ENCODE measurements at places on chromosomes 5 and 9.
A peak's percentile ranks its signal among the peaks of the same experiment; 100 is the strongest.

- DNase-seq: no peak
Observed at GRCh38 chr9:114937516-114937915, 7.1 kb upstream of the TNFSF8 start.

GRCh38 chr5:137672001-137672400 lies 63.9 kb downstream of the KLHL3 start:
- DNase-seq: no peak

GRCh38 chr5:131818001-131818724 lies 21.3 kb upstream of the FNIP1 start:
- no peak for DNase-seq

DNA sequence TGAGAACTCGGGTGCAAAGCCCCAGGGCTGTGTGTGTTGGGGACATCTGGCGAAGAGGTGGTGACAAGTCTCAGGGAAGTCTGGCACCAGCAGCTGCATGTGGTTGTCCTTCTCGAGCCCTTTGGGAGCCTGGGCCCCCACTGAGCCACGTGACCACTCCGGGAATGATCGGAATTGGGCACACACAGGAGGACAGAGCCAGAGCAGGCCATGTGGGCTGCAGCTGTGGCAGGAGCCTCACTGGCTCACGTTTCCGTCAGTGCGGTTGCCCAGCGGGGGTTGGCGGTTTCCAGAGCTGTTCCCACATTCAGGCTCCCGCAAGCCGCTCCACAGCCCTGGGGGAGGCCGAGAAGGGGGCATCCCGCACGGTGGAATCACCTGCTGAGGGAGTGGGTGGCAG lies 6.8 kb upstream of the CEL start:
- no peak for DNase-seq

DNA sequence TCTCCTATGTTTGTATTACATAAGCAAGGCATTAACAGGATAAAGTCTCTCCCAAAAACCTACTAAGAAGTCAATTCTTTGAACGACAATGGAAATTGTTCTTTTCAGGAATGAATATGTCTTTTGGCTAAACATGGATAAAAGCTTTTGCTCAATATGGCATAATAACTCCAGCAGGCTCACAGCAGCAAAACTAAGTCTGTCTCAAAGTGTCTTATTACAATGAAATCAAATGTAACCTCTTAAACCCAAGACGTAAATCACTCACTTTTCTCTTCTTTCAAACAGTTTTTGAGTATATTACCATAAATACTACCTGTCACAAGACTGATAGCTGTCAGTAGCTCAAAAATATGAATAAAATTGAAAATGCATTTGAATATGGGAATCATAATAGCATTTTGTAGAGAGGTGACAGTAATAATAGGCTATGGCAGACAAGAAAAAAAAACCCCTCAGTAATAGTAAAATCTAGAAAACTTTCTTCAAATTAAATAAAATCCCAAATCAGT lies 41.7 kb upstream of the EFNA5 start:
- DNase-seq: no peak

- DNase-seq: no peak
Observed at GRCh38 chr9:135215571-135216161, 128.2 kb downstream of the OLFM1 start.

DNA sequence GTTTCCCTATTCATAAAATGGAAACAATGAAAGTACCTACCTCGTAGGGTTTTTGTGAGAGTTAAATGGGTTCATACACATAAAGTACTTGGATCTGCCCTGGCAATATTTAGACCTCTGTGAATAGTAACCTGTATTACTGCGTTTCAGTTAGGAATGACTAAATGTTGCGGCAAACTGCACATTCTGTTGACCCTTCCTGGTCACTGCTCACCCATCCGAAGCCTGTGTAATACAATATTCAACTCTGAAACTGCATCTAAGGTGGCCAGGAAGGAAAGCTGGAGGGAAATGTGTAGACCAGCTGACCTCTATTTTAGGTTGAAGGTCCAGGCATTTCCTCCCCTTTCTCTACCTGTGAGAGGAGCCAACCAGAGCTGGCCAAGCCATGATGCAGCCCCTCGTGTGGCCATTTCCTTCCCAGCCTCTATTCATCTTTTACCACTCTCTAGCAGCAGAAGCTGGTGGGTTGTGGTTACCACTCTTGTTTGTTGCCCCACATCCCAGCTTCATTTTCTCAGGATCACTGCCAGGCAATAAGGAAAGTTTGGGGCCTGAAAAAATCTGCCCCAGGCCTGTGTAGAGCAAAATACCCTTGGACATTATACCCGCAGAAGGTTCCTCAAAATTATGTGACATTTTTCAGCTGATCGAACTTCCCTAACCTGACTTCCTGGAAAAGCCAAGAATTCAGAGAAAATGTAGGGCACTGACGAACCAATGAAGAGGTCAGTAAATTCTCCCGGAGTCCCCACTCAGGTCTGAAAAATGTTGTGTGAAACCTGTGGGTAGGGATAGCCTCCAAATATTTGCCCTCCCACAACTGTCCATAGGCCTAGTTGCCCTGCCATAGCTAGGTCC lies 20.5 kb upstream of the PDCD1LG2 start:
- DNase-seq: no peak

DNA sequence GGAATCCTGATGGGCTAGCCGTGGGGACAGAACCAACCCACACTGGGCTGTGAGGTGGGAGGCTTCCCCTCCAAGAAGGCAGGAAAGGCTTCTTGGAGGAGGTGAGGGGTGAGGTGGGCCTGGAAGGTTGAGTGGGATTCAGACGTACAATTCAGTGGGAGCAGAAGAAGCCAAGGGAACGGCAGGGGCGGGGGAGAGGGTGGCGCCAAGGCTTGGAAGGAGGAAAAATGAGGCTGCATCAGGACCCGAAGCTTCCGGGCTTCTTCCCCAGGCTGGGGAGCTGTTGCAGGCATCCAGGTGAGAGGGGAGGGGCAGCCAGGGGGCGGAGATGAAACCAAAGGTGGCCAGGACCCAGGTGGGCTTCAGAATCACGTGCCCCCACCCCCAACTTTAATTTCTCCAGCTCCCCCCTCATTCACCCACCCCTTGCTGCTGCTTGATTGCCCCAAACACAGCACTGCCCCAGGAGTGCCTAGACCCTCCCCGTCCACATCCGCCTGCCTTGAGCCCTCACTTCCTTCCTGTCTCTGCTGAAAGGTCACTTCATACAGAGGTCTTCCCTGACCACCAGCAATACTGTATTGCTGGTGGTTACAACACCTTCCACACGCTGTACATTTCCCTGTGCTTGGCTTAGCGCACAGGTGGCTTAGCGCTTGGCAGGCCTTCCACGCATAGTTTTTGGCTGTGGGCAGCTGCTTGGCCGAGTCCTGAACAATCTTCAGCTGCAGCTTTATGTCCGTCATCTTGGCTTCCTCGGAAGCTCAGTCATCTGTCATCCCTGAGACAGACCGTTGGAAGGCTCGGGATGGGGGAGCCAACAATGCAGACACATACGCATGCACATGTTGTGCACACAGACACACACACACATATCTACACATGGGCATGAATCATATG lies 193.5 kb downstream of the RGS3 start:
- DNase-seq: no peak

- DNase-seq: no peak
Observed at GRCh38 chr9:98678244-98678842, 30.4 kb downstream of the GABBR2 start.

DNA sequence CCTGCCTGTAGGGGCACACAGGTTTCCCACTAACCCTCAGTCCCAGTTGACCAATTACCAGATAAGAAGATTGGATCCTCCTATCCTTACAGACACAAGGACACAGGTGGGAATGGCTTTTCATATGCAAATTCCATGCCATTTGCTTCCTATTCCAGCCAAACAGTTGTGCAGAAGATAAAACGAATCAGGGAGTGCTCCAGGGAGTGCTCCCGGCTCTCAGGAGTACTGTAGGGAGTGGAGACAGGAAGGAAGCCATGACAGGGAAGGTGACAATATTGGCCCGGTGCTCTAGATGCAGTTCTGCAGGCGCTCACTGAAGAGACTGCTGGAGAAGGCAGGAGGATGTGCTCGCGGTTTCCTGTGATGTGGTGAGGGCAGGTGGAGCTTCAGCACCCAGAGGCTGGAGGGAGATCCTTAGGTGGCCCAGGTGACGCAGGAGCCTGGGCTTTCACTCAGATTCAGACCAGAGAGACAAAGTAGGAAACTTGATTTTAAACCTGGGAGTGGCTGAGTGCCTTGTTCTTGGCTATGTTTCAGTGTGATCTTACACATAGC lies 260.0 kb downstream of the AUH start:
- DNase-seq: no peak

- DNase-seq: no peak
Observed at GRCh38 chr5:168339109-168339771, 47.8 kb downstream of the WWC1 start.

GRCh38 chr5:66710557-66711088 lies 114.4 kb downstream of the MAST4 start:
- DNase-seq: no peak

DNA sequence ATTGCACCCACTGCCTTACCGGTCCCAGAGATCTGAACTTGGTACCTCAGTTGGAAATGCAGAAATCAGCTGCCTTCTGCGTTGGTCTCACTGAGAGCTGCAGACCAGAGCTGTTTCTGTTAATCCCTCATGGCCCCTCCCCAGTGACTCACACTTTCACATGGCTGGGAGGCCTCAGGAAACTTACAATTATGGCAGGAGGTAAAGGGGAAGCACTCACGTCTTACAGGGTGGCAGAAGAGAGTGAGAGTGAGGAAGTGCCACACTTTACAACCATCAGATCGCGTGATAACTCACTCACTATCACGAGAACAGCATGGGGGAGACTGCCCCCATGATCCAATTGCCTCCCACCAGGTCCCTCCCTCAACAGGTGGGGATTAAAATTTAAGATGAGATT lies 648.5 kb downstream of the MTRR start:
- no peak for DNase-seq

GRCh38 chr9:94166976-94167346 lies 82.7 kb downstream of the PTPDC1 start:
- DNase-seq: peak; percentile 70

- DNase-seq: no peak
Observed at GRCh38 chr9:93224591-93224990, 40.7 kb downstream of the WNK2 start.

GRCh38 chr5:124007675-124008398 lies 495.9 kb downstream of the CSNK1G3 start:
- no peak for DNase-seq

GRCh38 chr5:112886975-112887374 lies 25.9 kb downstream of the SRP19 start:
- DNase-seq: no peak

- no peak for DNase-seq
Observed at GRCh38 chr5:146426853-146427618, 20.1 kb upstream of the TCERG1 start.

GRCh38 chr9:81893929-81894328 lies 34.3 kb upstream of the SPATA31D4 start:
- DNase-seq: no peak

GRCh38 chr9:88923653-88924288 lies 67.5 kb upstream of the S1PR3 start:
- DNase-seq: no peak

DNA sequence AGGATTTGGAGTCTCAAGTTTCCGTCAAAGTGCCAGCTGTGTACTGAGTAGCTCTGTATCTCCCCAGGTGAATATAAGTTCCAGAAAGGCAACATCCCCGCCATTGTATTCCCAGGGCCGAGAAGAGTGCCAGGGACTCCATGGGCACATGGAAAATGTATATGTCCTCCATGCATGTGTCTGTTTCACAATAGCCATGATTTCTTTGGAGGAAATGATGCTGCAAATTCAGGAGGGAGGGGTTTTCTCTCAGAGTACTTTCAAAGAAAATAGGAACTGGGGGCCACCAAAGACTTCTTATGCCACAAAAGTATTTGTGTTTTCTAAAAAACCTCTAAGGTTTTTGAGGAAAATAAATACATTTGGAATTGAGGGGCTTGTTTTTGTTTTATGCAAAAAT lies 524.6 kb downstream of the BNC2 start:
- no peak for DNase-seq

DNA sequence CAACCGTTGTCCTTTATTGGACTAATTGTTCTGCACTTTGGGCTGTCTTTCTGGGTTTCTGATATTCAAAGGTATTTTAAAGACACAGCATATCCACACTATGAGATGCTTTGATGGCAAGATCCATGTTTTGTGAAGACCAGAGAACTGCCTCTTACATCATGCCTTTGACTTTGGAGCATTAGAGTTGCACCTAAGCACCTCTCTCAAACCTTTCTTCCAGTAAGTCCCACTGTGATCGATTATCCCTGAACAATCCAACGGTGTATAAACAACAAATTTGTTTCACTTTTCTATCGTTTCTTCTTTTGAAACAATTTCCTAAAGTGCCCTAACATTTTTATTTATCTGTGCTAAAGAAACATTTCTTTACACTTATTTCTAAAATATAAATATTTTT lies 144.4 kb downstream of the KCTD16 start:
- DNase-seq: no peak

- DNase-seq: no peak
Observed at GRCh38 chr5:172491481-172491880, 37.2 kb upstream of the SH3PXD2B start.

DNA sequence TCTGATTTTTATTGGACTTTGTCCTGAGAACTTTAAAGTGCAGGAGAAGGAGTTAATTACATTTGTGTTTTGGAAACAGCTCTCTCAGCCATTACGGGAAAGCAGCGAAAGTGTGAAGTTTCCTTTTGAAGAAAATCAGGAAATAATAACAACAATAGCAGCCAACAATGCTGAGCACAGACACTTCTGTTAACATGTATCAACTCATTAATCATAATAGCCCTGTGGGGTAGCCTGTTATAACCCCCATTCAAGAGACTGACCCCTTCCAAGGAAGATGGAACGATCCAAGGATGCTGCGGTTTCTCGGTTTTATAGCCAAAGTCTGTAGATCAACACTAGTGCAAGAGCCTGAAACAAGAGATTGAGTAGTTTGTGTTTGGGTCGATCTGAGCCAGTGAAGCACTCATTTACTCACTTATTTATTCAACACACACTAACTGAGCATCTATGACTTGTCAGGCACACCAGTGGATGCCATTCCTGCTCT lies 195.5 kb downstream of the DRD1 start:
- DNase-seq: no peak

GRCh38 chr5:3110371-3110770 lies 358.9 kb upstream of the IRX2 start:
- DNase-seq: no peak

DNA sequence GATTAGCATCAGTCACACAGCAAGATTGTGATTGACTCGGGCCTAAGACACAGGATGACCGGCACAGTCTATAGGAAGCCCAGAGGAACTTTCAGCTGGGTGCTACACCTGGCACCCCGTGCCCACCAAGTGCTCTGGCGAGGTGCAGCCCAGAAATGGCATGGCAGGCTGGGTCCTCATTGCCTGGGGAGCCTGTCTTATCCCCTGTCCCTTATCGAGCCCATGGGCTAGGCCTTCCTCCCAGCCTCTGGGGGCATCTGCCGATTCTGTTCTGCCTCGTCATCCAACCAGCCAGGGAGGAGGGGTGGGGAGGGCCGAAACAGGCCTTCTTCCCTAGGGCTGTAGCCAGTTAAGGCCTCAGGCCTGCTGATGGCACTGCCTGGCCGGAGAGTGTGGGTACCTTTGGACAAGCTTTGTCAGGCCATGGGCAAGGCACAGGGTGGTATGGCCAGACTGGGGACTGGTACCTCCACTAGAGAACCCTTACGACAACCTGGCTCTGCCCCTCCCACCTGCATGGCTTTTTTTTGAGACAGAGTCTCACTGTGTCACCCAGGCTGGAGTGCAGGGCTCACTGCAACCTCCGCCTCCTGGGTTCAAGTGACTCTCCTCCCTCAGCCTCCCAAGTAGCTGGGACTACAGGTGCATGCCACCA lies 1.6 kb downstream of the GRK6 start:
- DNase-seq: no peak

GRCh38 chr9:134054891-134055811 lies 12.7 kb downstream of the BRD3 start:
- DNase-seq: no peak

GRCh38 chr5:100493996-100494395 lies 41.2 kb upstream of the FAM174A start:
- no peak for DNase-seq

All from left renal cortex interstitium (tissue), 4 donors.